ENCODE measurements at places on chromosomes 5 and 9.
A peak's percentile ranks its signal among the peaks of the same experiment; 100 is the strongest.

- DNase-seq = no peak
Observed at GRCh38 chr5:73552642-73553041, 12.8 kb downstream of the ANKRA2 start.

DNA sequence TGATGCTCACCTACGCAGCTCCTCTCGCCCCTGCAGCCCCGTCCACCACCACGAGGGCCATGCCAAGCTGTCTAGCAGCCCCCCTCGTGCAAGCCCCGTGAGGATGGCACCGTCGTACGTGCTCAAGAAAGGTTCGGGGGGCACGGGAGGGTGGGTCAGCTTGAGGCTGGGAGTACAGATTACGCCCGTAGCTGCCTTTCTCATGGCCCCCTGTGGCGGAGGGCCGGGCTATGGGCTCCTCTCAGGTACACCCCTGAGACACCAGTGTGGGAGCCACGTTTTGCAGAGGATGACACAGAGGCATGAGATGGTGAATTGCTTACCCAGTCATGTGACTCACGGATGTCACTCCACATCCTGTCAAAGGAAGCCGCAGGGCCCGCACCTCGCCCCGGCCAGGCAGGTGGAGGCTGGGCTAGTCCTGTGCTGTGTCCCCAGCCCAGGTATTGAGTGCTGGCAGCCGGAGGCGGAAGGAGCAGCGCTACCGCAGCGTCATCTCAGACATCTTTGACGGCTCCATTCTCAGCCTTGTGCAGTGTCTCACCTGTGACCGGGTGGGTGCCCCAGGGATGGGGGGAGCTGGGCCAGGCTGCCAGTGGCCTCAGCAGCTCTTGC, 33.7 kb downstream of the USP20 start:
- DNase-seq = peak; percentile 72

- DNase-seq = no peak
Observed at GRCh38 chr9:98856982-98857381, 49.5 kb downstream of the GALNT12 start.

DNA sequence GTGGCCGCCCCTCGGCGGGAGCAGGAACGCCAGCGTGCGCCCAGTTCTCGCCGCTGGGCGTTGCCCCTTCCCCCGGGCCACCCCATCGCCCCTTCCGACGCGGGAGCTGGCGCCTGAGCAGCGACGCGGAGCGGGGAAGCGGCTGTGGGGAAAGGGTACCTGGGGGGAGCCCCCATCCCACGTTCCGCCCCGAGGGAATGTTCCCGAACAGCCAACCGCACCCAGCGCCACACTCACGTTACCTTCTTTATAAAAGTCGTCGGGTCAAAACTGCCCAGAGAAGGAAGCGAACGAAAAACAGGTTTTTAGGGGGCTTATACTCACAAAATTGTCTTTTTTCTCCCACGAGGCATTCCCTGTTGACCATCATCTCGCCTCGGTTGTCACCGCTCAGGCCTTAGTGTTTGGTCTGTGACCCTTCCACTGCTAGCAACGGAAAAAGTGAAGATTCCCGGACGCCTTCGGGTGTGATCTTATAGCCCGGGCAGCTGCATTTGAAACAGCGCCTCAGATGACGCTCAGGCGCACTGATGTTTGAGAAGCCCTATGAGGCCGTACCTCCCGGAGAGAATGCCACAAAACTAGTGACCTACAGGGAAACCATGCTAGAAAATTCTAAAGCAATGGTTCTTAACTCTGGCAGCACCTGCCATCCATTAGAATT, 475 bp upstream of the GOLM1 start:
- DNase-seq = no peak

GRCh38 chr5:95060098-95060497, 224.8 kb downstream of the MCTP1 start:
- DNase-seq = no peak

- DNase-seq = no peak
Observed at GRCh38 chr9:4792054-4792571, 631 bp upstream of the RCL1 start.

- no peak for DNase-seq
Observed at GRCh38 chr5:136028782-136029742, at the start of gene TGFBI. TSS of gene TGFBI (plus strand) at chr5:136028988. CDS start at chr5:136029056, 68 bp downstream.
